ENCODE measurements at places on chromosomes 11 and 22.

DNA sequence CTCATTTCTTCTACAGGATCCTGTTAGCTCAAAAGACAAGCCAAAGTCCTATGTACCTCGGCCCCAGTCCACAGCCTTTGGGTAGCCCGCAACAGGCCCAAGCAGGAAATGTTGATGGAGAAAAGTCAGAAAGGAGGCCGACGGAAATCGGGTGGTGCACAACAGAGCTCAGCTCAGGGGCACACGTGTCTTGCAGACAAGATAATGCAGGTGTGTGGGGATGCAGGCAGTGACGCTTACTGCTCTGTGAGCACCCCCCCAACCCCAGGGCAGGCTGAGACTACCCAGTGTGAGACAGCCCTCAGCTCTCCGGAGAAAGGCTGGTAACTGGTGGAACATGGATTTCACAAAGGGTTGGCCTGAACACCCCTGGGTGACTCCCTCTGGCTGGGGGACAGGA is 4.3 kb upstream of the PDE2A start:
- no peak for DNase-seq

DNA sequence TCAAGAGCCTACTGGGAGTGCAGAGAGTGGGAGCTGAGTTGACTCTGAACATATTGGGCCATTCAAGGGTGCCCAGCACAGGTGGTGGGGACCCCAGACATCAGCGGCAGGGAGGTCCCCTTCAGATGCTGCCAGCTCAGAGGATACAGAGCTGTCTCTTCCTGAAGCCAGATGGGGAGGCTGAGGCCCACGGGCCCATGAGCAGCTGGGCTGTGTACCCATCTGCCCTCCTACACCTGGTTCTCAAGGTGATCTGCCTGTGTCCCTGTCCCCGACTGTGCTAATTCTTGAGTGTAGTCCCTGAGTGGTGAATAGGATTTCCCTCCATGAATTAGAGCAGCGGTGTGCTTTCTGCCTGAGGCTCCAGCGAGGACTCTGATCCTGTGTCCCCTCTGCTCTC is 76.3 kb downstream of the MICAL2 start:
- no peak for DNase-seq

GRCh38 chr11:85076535-85077330 is 550.4 kb downstream of the DLG2 start:
- no peak for DNase-seq

GRCh38 chr11:115379528-115379927 is 124.7 kb downstream of the CADM1 start:
- no peak for DNase-seq

GRCh38 chr11:69587454-69588090 is 53.4 kb upstream of the CCND1 start:
- DNase-seq, result no peak

- no peak for DNase-seq
These were observed 391.3 kb downstream of the JRKL start for GRCh38 chr11:96781082-96781481.

DNA sequence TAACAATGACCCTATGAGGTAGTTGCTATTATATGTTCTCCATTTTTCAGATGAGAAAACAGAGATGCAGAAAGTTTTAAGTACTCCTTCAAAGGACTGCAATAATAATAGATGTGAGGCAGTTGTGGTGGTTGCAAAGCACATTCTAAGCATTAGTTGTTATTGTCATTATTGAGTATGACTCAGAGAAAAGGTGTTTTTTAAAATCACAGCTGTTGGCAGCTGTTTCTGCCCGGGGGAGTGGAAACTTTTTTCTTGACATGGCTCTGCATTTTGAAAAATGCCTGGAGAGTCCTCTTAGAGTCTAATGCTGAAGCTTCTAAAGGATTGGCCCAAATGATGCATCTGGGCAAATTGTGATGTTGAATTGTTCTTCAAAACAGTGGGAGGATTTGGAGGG is 244.5 kb upstream of the MPPED2 start:
- no peak for DNase-seq
